ENCODE measurements at places on chromosomes 6 and 20. TPM values are rescaled to one million over a fixed set of nuclear protein-coding genes. Genes with fewer than 3 reads are reported as not detected.

DNA sequence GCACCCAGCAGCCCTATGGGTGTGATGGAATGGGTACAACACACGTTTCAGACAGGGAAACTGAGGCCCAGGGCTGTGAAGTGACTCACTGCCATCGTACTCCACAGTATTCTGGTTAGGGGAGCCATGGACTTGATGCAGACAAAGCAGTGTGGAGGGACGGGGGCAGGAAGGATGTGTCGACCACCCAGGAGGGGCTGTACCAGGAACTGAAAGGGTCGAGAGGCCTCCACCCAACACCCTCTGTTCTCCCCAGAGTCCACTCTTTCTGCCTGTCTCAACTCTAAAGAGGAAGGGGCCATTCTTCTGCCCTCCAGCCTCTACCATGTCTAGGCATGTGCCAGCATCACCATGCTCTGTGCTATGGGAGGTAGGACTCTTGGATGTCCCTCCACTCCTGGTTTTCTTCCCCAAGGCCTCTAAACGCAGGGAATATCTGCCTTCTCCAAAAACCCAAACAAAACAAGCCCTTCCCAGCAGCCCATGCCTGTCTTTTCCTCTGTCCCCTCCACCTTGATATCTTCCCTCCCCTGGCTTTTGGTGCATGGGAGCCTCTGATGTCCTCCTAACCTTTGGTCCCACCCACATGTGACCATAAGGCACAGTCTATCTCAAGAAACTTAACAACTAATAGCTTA, 7.4 kb downstream of the SLC22A1 start:
- H3K27ac ChIP-seq, result no peak overlapping the region
- H3K4me3 ChIP-seq, result no peak overlapping the region
- H3K27me3 ChIP-seq, result no peaks in the 10 kb centered on the region
- no peaks in the 10 kb centered on the region for H3K36me3 ChIP-seq
- no peak for DNase-seq

DNA sequence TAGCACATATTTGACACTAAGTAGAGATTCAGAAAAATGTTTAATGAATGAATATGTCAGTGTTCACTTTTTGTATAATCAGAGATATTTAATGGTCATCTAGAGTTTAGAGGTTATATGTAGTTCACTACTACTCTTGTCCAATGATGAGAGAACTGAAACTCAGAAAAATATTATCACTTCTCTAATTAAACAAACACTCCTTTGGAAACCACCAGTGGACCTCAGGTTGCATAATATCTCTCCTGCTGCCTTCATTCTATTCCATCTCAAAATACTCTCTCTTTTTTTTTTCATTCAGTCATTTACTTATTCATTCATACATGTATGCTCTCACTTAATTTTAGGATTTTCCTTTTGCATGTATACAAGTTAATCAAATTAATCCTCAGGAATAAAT, 423.1 kb upstream of the RNF217 start:
- no peaks in the 10 kb centered on the region for H3K4me1 ChIP-seq
- no peak for DNase-seq
- no peaks in the 10 kb centered on the region for H3K36me3 ChIP-seq
- no peak overlapping the region for H3K4me3 ChIP-seq
- H3K27ac ChIP-seq, result no peak overlapping the region

Gene AGPAT4
- total RNA-seq, result 17.9 TPM

Gene APOBEC2
- total RNA-seq, result not detected

Gene SULF2
- total RNA-seq, result 85.8 TPM

- no peaks in the 10 kb centered on the region for H3K27me3 ChIP-seq
- H3K4me1 ChIP-seq, result peaks cover 2% of the 10 kb centered on the region
- H3K4me3 ChIP-seq, result no peak overlapping the region
- H3K36me3 ChIP-seq, result no peaks in the 10 kb centered on the region
- H3K27ac ChIP-seq, result no peak overlapping the region
Observed at GRCh38 chr6:75374961-75375400, 90.4 kb upstream of the TMEM30A start.

GRCh38 chr20:18974660-18975059, 161.1 kb downstream of the SCP2D1 start:
- H3K27ac ChIP-seq, result no peak overlapping the region
- no peak overlapping the region for H3K4me3 ChIP-seq
- H3K4me1 ChIP-seq, result no peaks in the 10 kb centered on the region
- no peaks in the 10 kb centered on the region for H3K27me3 ChIP-seq

- H3K4me1 ChIP-seq, result no peaks in the 10 kb centered on the region
- no peak for DNase-seq
- no peak overlapping the region for H3K27ac ChIP-seq
- H3K36me3 ChIP-seq, result no peaks in the 10 kb centered on the region
- no peak overlapping the region for H3K4me3 ChIP-seq
- H3K27me3 ChIP-seq, result no peaks in the 10 kb centered on the region
Observed at GRCh38 chr6:42226161-42226611, 8.5 kb upstream of the MRPS10 start.

DNA sequence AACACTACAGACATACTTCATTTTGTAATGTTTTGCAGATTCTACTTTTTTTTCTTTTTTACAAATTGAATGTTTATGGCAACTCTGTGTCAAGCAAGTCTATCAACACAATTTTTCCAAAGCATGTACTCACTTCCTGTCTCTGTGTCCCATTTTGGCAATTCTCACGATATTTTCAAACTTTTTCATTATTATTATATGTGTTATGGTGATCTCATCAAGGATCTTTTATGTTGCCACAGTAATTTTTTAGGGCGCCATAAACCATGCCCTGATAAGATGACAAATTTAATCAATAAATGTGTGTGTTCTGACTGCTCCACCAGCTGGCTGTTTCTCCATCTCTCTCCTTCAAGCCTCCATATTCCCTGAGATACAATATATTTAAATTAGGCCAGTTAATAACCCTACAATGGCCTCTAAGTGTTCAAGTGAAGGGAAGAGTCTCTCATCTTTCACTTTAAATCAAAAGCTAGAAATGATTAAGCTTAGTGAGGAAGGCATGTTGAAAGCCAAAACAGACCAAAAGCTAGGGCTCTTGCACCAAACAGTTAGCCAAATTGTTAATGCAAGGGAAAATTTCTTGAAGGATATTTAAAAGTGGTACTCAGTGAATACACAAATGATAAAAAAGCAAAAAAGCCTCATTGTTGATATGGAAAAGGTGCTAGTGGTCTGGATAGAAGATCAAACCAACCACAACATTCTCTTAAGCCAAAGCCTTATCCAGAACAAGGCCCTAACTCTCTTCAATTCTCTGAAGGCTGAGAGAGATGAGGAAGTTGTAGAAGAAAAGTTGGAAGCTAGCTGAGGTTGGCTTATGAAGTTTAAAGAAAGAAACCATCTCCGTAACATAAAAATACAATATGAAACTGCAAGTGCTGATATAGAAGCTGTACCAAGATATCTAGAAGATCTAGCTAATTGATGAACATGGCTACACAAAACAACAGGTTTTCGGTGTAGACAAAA, 194.4 kb upstream of the TAB2 start:
- no peak overlapping the region for H3K27ac ChIP-seq
- no peaks in the 10 kb centered on the region for H3K27me3 ChIP-seq
- no peaks in the 10 kb centered on the region for H3K36me3 ChIP-seq
- no peaks in the 10 kb centered on the region for H3K4me1 ChIP-seq
- DNase-seq, result no peak

- H3K36me3 ChIP-seq, result no peaks in the 10 kb centered on the region
- no peak overlapping the region for H3K27ac ChIP-seq
- no peaks in the 10 kb centered on the region for H3K27me3 ChIP-seq
- DNase-seq, result no peak
Observed at GRCh38 chr20:6994452-6994851, 227.0 kb downstream of the BMP2 start.
